Activated T-cell treated with anti-CD3 and anti-CD28 coated beads, Interleukin-2, amount 50 U/mL, for 1 hour (primary cell): ENCODE measurements at places on chromosomes 13 and 19.

DNA sequence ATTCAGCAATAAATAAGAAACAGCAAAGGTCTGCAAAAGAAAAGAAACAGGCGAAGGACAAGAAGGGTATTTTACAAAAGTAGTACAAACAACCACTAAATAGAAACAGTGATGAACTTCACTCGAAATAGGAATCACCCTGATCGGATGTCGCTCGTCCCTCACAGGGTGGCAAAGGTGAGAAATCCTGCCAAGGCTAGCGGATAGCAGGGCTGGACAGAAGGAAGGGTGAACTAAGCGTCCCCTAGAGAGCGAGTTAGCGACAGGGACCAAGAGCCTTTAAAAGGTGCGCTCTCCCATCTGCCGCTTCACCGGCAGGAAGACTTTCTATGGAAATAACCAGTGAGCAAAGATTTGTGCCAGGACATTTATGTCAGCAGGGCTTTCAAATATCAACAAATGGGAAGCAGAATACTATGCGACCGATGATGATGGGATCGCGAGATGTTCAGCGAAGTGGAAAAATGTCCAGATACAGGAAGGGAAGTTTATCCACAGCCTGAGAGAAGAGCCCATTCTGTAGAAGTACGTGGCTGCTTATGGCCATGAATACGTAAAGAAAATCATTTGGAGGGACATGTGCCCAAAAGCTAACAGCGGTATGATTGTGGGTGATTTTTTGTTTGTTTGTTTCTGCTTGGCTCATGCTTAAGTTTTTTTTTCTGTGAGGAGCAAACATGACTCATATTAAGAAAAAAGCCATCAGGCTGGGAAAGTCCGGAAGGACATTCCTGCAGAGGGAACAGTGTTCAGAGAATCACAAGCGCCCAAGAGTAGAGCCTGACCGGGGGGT is 18.9 kb downstream of the ELAVL1 start:
- DNase-seq = no peak

- no peak for DNase-seq
Measured at GRCh38 chr19:18392926-18393325, 4.5 kb downstream of the LRRC25 start.

GRCh38 chr13:109924376-109924775 is 138.0 kb upstream of the IRS2 start:
- DNase-seq = no peak

DNA sequence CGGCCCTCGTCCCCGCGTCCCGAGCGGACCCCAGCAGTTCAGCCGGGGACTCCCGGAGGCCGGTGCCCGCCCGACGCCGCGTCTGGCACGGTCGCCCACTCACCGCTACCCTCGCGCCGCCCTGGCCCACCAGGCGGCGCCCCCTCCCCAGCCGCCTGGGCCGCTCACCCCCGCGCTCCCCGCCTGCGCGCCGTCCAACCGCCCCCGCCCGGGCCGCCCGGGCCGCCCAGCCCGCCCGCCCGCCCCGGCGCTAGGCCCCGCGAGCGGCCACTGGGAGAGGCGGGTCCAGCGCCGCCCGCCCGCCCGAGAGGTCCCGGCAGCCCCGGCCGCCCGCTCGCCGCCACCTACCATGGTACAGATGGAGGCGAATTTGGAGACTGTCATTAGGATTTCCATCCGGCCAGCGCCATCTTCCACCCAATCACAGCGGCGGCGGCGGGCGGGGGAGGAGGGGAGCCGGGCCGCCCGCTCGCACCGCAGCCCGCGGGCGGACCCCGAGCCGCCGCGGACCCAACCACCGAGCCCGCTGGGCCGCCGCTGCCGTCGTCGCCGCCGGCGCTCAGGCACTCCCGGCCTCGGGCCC is at the start of gene USP12:
Gene USP12 (minus strand): TSS at position 568 of the 583 bp plus-strand sequence. CDS start 172 bp downstream, at position 396.
- DNase-seq = no peak

- no peak for DNase-seq
Measured at GRCh38 chr13:26503826-26504594, 53.5 kb upstream of the WASF3 start.

DNA sequence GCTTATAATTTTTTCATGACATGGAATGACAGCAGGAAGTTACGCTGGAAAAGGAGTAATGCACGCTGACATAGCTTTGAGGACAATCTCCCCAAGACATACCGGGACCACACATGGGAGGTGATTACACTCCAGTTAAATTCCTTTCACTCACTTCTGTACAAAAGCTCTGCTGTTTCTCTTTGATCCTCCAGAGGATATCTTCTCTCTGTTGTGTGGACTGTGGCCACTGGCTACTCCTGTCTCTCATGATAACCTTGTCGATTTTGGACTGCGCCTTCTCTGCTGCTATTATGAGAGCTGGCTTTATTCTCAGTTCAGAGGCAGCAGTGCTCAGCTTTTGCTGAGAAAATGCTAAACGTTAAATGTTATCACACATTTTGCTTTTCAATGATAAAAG is 464.6 kb downstream of the FGF9 start:
- no peak for DNase-seq

GRCh38 chr13:44354884-44355283 is 18.7 kb upstream of the SERP2 start:
- DNase-seq = no peak

DNA sequence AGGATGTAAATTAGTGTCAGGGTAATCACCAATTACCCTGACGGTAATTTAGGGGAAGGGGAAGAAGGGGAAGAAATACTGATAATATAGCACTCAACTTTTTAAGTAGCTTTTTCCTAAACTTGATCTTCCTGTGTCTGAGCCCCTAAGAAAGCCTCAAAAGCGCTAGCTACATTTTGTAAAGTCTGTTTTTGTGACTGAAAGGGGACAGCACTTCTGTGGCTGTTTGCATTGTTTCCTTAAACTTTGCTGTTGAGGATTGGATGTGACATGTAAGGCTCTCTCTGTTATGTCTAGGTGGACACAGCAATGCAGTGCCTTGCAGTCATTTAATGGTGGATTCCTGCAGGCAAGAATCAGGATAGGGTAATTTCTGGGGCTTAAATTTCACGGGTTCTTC is 42.8 kb downstream of the SPATA13 start:
- DNase-seq = no peak

DNA sequence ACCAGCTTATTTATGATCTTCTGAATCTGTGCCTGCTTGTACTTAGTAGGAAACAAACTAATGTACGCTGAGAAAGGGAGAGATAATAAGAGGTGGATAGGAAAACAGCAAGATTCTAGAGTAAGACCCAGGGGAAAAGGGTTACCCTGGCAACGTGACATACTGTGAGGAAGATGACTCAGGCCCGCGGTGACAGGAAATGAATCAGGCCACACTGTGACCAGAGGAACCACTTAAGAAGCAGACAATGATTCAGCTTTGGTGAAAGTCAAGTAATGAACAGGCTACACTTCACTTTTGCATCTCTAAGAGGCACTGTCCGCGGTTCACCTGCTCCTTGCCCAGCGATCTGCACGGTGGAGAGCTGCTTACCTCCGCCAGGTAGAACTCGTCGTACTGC is 158.2 kb downstream of the NALCN start:
- no peak for DNase-seq

DNA sequence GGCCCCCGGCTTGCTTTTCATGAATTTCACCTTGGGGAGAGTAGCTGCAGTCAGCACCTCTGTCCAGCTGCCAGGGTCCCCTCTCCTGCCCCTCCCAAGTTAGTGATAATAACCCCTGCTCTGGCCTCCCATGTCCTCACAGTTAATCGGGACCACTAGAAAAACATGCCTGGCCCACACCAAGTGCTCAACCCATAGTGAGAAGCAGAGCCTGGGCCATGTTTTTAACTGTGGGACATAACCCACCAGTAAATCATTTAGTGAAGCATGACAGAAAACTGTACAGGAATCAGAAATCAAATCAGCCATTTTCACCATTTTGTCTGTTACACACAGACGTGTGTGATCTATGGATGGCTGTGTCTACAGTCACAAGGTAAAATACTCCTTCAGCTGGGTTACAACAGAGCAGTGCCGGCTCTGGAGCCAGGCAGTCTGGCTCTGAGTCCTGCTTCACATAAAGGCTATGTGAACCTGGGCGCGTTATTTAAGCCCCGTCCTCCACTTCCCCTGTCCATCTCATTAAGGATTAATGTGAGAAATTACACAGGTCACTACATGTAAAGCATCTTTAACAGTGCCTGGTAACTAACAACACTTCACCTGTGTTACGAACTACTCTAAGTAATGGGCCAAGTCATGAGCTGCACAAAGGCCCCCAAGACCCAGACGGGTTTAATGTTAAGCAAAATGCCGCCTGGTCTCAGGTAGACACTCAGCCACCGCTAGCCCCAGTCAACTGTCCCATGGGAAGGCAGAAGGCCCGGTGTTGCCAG is 7.6 kb upstream of the ECH1 start:
- no peak for DNase-seq

- no peak for DNase-seq
Measured at GRCh38 chr13:94454906-94455305, 24.6 kb downstream of the DCT start.

DNA sequence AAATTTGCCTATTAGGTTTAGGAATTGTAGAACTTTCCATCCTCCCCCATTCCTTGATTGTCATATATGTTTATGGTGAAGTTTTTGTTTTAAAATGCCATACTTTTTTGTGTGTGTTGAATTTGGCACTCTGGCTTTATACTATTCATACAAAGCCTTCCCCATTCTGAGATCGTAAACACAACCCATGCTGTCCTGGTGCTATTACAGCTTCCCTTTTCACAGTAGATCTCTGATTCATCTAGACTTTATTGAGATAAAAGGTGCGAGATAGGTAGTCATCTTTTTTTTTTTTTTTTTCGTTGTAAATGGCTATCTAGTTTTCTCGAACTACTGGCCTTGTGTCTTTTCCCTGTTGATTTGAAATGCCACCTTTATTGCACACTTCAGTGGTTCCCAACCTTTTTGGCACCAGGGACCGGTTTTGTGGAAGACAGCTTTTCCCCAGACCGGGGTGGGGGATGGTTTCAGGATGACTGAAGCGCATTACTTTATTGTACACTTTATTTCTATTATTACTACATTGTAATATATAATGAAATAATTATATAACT is 94.6 kb downstream of the LRCH1 start:
- no peak for DNase-seq

GRCh38 chr13:109465148-109465547 is 321.2 kb downstream of the IRS2 start:
- no peak for DNase-seq

- no peak for DNase-seq
Measured at GRCh38 chr13:32731576-32731975, 145.3 kb downstream of the PDS5B start.

DNA sequence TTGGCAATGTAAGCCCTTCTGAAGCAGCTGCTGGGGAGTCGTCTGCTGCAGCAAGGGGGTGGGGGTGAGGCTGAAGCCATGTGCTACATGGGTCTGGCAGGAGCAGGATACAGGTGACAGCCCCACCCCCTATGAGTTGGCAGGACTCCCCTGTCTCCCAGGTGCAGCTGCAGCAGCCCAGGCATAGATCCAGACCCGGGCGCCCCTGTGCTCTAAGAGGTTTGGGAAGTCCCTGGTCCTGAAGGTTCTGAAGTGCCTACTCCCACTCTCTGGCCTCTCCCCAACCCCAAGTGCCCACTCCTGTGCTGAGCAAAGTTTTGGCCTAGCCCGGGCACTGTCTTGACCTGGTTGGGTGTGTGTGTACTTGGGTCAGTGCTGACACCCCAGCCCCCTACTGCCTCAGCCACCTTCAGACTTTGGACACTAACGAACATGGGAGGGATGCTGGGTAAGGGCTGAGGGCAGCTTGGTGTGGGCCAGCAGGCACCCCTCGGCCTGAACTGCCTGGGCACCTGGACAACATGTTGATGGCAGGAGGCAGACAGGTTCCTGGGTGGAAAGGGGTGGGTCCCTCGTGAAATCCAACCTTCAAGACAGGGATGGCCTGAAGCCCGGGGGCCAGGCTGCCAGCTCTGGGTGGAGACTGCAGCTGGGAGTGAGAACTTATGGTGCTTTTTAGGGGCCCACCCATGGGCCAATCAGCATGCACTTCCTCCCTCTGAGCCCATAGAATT is 54.1 kb upstream of the SLITRK6 start:
- no peak for DNase-seq

- no peak for DNase-seq
Measured at GRCh38 chr13:46682707-46683106, 114.3 kb downstream of the ESD start.

DNA sequence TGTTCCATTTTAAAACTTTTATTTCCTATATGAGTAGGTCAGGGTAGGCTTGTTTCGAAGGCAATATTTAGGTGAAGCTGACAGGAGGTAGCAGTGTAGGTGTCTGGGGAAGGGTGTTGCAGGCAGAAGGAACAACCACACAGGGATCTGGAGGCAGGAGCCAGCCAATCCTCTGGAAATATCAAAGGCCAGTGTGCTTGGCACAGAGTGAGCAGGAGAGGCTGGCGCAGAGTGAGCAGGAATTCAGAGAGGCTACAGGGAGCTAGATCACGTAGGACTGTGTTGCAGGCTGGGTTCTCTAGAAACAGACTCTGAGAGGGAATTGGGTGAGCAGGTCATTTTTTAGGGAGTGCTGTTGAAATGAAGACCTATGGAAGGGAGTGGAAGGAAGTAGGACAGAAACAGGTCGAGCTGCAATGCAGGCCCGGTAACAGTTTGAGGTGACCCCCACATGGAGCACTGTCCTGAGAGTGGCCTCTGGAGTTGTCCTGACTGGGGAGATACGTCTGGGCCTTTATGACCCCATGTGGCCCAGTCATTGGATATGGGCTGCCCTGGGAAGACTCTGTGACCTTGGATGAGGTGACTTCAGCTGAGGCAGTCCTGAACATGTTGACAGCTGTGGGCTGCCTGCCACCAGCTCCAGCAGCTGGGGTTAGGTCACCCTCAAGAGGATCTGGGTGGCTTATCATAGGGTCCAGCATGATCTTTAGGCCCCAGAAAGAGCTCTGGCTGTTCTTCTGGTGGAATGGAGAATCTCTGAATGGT is 51.7 kb downstream of the ERCC5 start:
- no peak for DNase-seq

DNA sequence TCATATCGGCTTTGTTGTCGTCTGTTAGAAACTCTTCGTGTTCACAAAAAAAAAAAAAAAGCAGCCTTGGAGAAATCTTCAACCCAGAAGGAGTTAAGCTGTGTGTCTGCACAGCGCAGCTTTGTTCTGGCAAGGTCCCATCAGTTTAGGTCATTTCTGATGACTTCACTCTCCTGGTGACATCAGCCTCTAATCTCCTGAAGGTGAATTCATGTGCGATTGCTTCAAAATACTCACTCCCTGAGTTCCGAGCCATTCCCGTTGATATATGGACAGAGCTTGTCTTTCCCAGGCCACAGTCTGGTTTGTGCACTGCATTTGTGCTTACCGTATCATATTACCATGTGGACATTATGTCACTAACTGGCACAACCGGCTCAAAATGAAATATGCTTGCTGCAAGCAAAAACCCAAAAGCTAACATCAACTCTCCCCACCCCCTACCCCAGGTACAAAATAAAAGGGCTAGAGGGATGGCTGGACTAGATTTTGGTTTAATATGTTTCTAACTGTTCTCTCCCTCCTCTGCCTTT is 342.4 kb downstream of the KCNRG start:
- no peak for DNase-seq

DNA sequence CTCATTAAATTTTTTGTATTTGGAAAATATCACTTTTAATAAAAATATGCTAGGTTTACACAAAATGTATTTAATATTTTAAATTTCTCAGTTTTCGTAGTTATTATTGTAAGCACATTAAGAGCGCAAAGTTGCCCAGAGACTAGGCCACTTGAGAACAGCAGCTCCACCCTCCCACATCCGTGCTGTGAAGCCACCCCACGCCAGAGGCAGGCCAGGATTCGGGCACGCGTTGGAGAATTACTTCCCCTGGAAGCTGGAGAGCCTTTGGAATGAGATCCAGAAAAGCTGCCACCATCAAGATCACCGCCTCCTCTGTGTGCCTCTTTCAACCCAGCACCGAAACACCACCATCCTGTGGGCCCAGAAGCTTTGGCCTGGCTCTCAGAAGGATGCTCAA is 41.0 kb upstream of the SPACA7 start:
- no peak for DNase-seq
